Osteocyte (in vitro differentiated cells): ENCODE measurements at places on chromosomes 6 and 20.

GRCh38 chr20:59580146-59580946 lies 24.0 kb upstream of the PHACTR3 start:
- no peak for DNase-seq
- H3K4me1 ChIP-seq, result peaks cover 4% of the 10 kb centered on the region

GRCh38 chr6:87436435-87436834 lies 28.7 kb downstream of the CFAP206 start:
- H3K4me1 ChIP-seq, result no peaks in the 10 kb centered on the region
- no peak for DNase-seq
- H3K36me3 ChIP-seq, result no peaks in the 10 kb centered on the region

- no peaks in the 10 kb centered on the region for H3K36me3 ChIP-seq
- peaks cover 4% of the 10 kb centered on the region for H3K4me1 ChIP-seq
- no peak for DNase-seq
- no peak overlapping the region for H3K4me3 ChIP-seq
- H3K27ac ChIP-seq, result no peak overlapping the region
- H3K27me3 ChIP-seq, result peaks cover 32% of the 10 kb centered on the region
Measured at GRCh38 chr20:59580991-59581401, 23.3 kb upstream of the PHACTR3 start.

- H3K27me3 ChIP-seq, result no peaks in the 10 kb centered on the region
- no peak for DNase-seq
- no peak overlapping the region for H3K27ac ChIP-seq
- no peak overlapping the region for H3K4me3 ChIP-seq
Measured at GRCh38 chr6:158464483-158464882, 95.4 kb upstream of the TMEM181 start.

GRCh38 chr20:25061103-25061799 lies 3.3 kb upstream of the ACSS1 start:
- H3K27ac ChIP-seq, result no peak overlapping the region
- H3K27me3 ChIP-seq, result peaks cover 70% of the 10 kb centered on the region
- DNase-seq, result no peak
- no peaks in the 10 kb centered on the region for H3K36me3 ChIP-seq
- peaks cover 22% of the 10 kb centered on the region for H3K4me1 ChIP-seq

GRCh38 chr20:24455081-24455480 lies 14.3 kb upstream of the SYNDIG1 start:
- H3K27me3 ChIP-seq, result peaks cover 19% of the 10 kb centered on the region
- DNase-seq, result no peak
- H3K36me3 ChIP-seq, result no peaks in the 10 kb centered on the region

GRCh38 chr20:53736757-53737395 lies 143.2 kb upstream of the ZNF217 start:
- H3K4me3 ChIP-seq, result peak overlapping the region; percentile 55
- no peaks in the 10 kb centered on the region for H3K36me3 ChIP-seq
- no peaks in the 10 kb centered on the region for H3K27me3 ChIP-seq
- no peak for DNase-seq

GRCh38 chr6:108115598-108116058 lies 41.1 kb upstream of the OSTM1 start:
- H3K27me3 ChIP-seq, result peaks cover 77% of the 10 kb centered on the region
- peaks cover 2% of the 10 kb centered on the region for H3K36me3 ChIP-seq
- H3K4me1 ChIP-seq, result peaks cover 34% of the 10 kb centered on the region
- no peak for DNase-seq
- H3K27ac ChIP-seq, result no peak overlapping the region

- peak; percentile 80 for DNase-seq
- no peaks in the 10 kb centered on the region for H3K4me1 ChIP-seq
- H3K27ac ChIP-seq, result no peak overlapping the region
- H3K36me3 ChIP-seq, result no peaks in the 10 kb centered on the region
- H3K4me3 ChIP-seq, result no peak overlapping the region
Measured at GRCh38 chr20:57838670-57839151, 128.9 kb upstream of the PMEPA1 start.

GRCh38 chr6:138907167-138907566 lies 80.9 kb downstream of the REPS1 start:
- DNase-seq, result no peak
- H3K27ac ChIP-seq, result no peak overlapping the region
- H3K27me3 ChIP-seq, result no peaks in the 10 kb centered on the region
- H3K4me1 ChIP-seq, result no peaks in the 10 kb centered on the region
- peaks cover 36% of the 10 kb centered on the region for H3K36me3 ChIP-seq

DNA sequence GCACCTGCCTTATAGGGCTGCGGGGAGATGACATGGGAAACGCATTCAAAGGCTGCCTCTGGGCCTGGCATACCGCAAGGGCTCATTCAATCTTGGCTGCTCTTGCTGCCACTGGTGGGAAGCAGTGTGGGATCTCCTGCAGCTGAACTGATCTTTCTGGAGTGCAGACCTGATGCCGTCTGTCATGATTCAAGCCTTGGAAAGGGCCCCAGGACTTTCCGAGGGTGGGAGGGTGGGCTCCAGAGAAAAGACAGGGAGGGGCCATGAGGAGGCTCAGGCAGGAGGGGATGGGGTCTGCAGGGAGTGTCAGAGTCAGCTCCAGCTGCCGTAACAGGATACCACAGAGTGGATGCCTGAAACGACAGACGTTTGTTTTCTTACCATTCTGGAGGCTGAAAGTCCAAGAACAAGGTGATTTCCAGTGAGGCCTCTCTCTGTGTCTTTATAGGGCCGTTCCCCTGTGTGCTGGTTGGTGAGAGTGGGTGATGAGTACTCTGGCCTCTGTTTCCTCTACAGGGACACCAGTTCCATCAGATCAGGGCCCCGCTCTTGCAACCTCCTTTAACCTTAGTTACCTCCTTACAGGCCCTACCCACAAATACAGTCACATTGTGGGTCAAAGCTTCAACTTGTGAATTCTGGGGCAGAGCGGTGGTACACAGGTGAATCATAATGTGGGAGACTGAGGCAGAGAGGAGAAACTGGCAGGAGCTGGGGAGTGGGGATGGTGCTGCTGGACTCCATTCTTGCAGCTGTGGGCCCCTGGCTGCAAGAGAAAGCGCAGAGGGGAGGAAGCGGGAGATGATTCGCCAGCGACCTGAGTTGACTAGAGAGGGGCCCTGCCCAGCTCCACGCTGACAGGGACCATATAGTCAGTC lies 148.4 kb downstream of the SYCP2 start:
- H3K4me3 ChIP-seq, result no peak overlapping the region
- no peak overlapping the region for H3K27ac ChIP-seq
- no peaks in the 10 kb centered on the region for H3K36me3 ChIP-seq
- peak; percentile 69 for DNase-seq
- no peaks in the 10 kb centered on the region for H3K4me1 ChIP-seq
- H3K27me3 ChIP-seq, result peaks cover 15% of the 10 kb centered on the region

- peaks cover 50% of the 10 kb centered on the region for H3K36me3 ChIP-seq
- H3K27me3 ChIP-seq, result no peaks in the 10 kb centered on the region
- DNase-seq, result no peak
- peak overlapping the region; percentile 91 for H3K27ac ChIP-seq
- H3K4me3 ChIP-seq, result no peak overlapping the region
Measured at GRCh38 chr6:148523048-148523447, 180.4 kb downstream of the SASH1 start.

DNA sequence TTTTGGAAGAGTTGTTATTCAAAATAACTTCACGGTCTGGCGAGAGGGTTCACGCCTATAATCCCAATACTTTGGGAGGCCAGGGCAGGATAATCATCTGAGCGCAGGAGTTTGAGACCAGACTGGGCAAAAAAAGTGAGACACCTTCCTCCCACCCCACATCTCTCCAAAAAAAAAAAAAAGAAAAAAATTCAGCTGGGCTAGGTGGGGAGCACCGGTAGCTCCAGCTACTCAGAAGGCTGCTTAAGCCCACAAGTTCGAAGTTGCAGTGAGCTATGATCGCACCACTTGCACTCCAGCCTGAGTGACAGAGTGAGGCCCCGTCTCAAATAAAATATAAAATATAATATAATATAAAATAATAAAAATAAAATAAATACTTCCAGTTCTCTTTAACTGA lies 10.4 kb downstream of the OR2B2 start:
- peaks cover 4% of the 10 kb centered on the region for H3K27me3 ChIP-seq
- H3K4me1 ChIP-seq, result no peaks in the 10 kb centered on the region
- H3K27ac ChIP-seq, result no peak overlapping the region
- no peaks in the 10 kb centered on the region for H3K36me3 ChIP-seq
- peak overlapping the region; percentile 82 for H3K4me3 ChIP-seq

DNA sequence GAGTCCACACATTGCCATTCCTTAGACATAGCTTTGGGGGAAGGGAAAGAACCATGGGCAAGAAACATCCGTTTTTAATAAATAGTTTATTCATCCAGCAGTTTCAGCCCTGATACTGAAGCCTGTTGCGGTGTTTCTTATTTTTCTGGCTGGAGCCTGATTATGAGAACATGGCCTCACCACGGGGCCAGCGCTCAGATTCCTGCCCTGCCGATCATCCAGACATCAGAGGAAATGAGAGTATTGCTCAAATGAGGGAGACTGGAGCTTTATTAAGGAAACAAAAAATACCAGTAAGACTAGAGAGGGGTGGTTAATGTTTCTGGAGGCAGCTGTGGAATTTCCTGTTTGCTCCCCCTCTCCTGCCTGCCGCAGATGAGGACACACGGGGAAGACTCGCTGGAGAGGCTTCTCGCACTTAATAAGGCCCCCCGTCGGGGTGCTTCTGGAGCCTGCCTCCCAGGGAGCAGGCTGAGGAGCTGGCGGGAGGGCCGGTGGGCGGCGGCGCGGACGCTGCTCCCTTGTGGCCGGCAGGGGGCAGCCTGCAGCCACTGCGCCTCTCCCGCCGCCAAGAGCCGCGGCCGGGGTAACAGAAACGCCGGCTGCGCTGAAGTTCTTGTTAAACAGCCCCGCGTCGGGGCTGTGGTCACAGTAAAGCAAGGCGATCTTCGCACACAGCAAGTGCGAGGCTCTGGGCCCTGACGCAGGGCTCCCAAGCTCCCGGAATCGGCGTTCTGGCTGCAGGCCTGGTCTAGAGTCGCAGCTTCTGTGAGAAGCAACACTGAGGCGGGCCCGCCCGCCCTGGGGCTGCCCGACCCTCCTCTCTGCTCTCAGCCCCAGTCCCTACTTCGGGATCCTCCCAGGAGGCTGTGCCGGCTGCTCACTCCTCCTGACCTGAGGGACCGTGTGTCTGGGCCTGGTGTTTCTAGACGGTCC lies 17.5 kb downstream of the LEMD2 start:
- H3K4me3 ChIP-seq, result peak overlapping the region; percentile 32
- H3K27ac ChIP-seq, result peak overlapping the region; percentile 89
- DNase-seq, result peak; percentile 98
- peaks cover 26% of the 10 kb centered on the region for H3K36me3 ChIP-seq
- no peaks in the 10 kb centered on the region for H3K27me3 ChIP-seq

GRCh38 chr6:11613336-11613735 lies 75.8 kb downstream of the TMEM170B start:
- no peaks in the 10 kb centered on the region for H3K27me3 ChIP-seq
- no peak for DNase-seq
- H3K4me1 ChIP-seq, result peaks cover 63% of the 10 kb centered on the region
- H3K4me3 ChIP-seq, result no peak overlapping the region
- no peaks in the 10 kb centered on the region for H3K36me3 ChIP-seq

DNA sequence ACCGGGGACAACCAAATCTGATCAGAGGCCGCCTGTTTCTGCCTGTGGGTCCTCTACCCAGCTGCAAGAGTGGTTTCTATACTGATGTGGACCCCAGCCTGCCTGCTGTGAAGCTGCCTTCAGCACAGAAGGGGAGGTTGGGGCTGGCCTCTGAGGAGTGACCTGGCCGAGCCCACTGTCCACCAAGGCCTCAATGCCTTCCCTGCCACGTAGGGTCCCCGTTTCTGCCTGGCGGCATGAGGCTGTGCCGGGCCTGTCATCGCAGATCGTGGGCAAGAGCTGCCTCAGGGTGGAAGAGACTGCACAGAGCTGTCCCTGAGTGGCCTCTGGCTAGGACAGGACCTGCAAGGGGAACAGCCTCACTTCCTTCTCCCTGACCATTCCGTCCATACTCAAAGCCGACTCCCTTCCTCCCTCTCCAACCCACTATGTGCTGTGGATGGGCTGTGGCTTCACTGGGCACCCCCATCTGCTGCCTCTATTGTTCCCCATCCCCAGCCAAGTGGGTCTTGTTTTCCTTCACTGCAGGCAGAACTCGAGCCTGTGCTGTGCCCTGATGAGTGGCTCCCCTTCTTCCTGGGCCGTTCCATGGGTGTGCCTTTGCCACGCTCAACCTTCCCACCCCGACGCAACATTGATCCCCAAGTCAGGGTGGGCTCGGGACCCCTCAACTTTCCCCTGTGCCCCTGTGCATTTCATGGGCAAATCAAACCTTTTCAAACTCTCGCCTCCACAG lies 60.3 kb downstream of the ERMARD start:
- H3K27ac ChIP-seq, result no peak overlapping the region
- H3K27me3 ChIP-seq, result peaks cover 1% of the 10 kb centered on the region
- peak; percentile 68 for DNase-seq
- H3K4me1 ChIP-seq, result no peaks in the 10 kb centered on the region
- no peaks in the 10 kb centered on the region for H3K36me3 ChIP-seq

- peaks cover 6% of the 10 kb centered on the region for H3K4me1 ChIP-seq
- H3K27me3 ChIP-seq, result peaks cover 5% of the 10 kb centered on the region
- H3K27ac ChIP-seq, result no peak overlapping the region
Measured at GRCh38 chr6:68675548-68675947, 40.5 kb downstream of the ADGRB3 start.

DNA sequence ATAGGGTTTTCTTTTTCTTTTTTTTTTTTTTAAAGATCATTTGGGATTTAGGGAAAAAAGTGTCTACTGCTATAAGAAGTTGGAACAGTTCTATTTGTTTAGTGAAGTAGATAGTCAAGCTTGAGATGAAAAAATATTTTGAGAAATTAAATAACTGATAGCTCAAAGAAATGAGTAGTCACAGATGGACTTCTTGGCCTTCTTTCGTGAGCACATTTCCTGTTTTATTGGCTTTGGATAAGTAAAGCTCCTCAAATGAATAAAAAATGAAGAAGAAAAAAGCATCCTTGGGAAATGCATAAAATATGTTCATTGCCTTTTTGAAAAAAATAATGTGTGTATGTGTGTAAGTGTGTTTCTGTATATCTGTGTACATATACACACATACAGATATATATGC lies 515.9 kb downstream of the GRIK2 start:
- DNase-seq, result no peak
- H3K4me1 ChIP-seq, result no peaks in the 10 kb centered on the region
- H3K36me3 ChIP-seq, result no peaks in the 10 kb centered on the region
- H3K27me3 ChIP-seq, result no peaks in the 10 kb centered on the region
- no peak overlapping the region for H3K27ac ChIP-seq
